ENCODE measurements at places on chromosomes 7 and 10.

DNA sequence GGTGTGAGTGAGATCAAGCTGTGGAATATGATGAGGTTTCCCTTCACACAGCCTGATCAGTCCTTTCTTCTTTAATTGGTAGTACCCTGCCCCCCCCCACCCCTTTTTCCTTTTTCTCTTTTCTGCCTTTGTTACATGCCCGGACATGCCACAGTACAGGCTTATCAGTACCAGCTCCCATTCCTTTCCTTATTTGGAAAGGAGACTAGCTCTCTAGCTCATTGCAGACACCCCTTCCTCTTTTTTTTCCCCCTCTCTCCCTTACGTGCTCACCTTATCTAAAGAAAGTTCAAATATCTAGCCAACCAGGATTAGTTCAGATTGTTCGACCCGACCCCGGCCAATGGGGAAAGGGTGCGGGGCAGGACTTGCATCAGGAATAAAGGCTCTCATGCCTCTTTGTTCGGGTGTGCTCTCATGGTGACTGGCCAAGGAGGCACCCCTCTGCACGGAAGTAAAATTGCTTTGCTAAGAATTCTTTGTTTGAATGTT, 230.4 kb downstream of the ACTR3B start:
- DNase-seq: no peak

DNA sequence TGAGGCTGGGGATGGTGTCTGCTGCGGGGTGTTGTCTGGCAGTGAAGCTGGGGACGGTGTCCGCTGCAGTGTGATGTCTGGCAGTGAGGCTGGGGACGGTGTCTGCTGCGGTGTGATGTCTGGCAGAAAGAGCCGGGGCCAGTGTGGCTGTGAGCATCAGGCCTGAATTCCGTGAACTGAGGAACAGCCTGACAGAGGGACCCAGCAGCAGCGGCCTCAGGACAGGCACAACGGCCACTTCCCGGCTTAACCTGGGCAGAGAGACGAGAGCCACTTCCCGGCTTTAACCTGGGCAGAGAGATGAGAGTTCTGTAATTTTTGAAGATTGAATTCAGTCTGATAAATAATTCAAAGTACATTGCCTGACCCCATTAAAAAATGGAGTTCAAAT, 321.2 kb downstream of the PTPRN2 start:
- DNase-seq: no peak

DNA sequence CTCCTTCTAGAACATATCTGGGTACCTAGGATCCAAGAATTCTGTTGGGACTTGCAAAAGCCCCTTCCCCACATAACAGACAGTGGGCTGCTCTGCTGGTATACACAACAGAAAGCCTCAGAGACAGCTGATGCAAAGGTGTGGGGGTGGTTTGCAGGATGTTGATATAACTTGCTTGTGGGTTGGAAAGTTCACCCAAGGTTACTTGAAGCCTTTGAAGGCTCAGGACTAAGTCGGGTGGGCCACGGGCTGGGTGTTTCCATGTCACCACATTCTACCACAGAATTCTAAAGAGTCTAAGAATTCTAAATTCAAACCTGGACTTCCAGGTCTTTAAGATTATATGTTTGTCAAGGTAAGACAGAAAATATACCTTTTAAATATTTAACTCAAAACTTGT, 7.4 kb upstream of the NRCAM start:
- DNase-seq: no peak

DNA sequence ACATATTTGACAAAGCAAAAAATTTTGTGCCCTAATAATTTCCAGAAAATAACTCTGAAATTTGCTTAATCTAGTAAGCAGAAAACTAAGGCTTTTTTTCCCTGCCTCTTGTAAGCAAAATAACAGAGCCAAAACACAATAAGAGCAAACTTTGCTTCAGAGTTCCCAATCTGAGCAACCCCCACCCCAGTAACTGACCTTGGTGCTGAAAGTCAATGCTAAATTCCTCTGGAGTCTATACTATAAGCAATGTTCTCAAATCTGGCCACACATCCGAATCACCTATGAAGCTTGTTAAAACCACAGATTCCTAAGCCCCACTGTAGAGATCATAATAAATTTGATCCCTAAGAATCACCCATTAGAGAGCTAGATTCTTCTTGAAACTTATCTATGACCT, 150.5 kb downstream of the ELAPOR2 start:
- DNase-seq: no peak

- no peak for DNase-seq
Measured at GRCh38 chr10:22702348-22702747, 12.0 kb downstream of the PIP4K2A start.

GRCh38 chr7:119341822-119342221, 931.2 kb upstream of the KCND2 start:
- DNase-seq: no peak

- no peak for DNase-seq
Measured at GRCh38 chr10:71211775-71212317, 524 bp upstream of the UNC5B start.

- no peak for DNase-seq
Measured at GRCh38 chr7:45293295-45293942, 135.8 kb downstream of the RAMP3 start.

- no peak for DNase-seq
Measured at GRCh38 chr10:125662584-125662983, 20.4 kb downstream of the TEX36 start.

DNA sequence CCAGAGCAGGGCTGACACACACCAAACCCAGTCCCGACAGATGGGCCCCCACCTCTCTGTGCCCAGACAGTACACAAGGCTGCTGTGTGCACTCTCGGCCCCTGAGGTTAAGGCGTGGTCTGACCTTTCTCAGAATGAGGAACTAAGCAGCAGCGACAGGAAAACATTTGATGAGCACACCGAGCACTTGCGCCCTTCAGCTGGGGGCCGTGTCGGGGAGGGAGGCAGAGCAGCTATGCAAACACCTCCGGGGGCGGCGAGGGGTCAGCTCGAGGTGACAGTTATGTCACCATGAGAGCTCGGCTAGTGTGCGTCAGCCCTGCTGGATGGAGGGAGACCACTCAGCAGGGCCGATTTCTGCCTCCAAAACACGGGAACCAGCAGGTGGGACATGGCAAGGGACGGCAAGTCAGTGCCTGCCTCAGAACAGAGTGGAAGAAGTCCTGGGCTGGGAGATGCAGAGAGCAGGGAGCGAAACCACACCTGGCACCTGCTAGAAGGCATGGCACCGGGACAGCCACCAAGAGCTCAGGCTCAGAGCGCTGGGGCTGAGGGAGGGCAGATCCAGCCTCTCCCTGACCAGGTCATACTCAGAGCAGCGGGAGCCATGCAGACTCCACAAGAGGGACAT, 57.4 kb downstream of the CHST15 start:
- peak; percentile 94 for DNase-seq

DNA sequence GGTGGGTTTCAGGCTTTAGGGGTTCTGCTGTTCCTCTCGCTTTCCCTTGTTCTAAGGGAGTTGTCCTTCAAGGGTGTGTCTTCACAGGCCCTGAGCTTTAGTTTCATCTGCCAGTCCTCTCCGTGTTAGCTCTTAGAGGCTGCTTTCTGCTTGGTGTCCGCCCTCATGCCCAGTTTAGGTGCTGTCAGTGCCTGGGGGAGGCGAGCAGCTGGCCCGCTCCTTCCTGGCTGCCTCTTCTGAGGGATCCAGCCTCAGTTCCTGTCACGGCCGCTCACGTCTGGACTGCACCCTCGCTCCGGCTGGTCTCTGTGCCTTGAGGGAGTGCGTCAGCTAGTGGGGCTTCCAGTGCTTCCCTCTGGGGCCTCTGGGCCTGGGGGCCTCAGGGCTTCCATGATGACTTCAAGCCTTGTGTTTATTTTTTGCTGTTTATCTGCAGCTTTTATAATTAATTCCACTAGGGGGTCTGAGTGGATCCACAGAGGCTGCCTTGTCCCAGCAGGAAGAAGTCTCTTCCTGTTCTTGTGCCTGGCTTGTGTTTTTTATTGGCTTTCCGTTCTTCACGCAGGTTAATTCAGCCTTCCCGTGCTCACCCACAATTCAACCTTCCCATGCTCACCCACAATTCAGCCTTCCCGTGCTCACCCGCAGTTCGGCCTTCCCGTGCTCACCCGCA, 33.0 kb downstream of the WDR37 start:
- DNase-seq: no peak

DNA sequence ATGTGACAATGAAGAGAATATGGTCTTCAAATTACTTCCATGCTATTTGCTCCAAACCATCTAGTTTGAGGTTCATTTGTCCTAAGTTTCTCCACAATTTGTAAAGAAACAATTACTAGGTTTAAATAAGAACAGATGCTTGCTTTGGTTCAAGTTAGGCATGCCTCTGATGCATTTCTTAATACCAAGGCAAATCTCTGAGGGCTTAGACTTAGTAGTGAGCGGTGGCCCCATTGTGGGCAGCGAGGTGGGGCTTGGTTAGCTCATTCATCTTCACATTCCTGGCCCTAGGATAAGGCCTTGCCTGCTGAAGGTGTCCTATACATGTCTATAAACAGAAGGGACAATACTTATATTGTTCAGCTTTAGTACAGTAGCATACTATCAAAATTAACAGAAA, 52.4 kb upstream of the RHEB start:
- no peak for DNase-seq

DNA sequence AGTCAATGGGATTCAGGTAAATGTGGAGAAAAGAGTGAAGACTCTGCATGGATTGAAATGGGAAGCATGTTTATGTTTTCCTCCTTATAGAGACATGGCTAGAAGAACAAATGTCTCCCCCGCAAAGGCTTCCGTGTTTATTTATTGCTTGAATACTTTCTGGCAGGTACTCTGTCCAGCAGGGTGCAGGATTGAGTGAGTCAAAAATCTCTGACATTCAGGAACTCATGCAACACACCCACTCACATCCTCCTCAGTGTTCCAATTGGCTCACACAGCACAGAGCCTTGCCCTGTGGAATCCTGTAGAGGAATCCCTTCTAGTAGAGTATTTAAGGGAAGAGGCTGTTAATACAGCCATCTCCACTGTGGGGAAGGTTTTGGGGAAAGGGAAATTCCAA, 290.3 kb upstream of the VWC2 start:
- DNase-seq: peak; percentile 16

DNA sequence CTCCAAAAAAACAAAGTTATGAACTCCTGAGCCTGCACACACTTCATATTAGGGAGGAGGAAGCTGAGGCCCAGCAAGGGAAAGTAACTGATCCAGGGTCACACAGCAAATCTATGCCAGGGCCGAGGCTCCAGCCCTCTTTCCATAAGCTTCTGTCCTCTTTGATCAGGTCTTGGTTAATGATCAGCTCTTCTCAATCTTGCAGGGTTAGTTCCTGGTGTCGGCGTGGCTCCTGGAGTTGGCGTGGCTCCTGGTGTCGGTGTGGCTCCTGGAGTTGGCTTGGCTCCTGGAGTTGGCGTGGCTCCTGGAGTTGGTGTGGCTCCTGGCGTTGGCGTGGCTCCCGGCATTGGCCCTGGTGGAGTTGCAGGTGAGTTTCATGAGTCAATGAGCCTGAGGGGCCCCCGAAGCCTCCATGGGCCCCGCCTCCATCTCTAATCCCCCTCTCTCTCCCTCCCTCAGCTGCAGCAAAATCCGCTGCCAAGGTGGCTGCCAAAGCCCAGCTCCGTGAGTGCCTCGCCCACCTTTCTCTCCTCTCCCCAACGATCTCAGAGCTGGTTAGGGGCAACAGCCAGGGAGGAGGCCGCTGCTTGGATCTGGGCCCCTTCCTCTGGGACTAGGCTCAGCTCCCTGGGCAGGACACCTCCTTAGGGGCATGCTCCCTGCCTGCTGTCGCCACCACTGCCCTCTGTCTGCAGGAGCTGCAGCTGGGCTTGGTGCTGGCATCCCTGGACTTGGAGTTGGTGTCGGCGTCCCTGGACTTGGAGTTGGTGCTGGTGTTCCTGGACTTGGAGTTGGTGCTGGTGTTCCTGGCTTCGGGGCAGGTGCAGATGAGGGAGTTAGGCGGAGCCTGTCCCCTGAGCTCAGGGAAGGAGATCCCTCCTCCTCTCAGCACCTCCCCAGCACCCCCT, 23.7 kb upstream of the LIMK1 start:
- no peak for DNase-seq

All from GM20000 (cell line).